ENCODE measurements at places on chromosomes 2 and 18.

DNA sequence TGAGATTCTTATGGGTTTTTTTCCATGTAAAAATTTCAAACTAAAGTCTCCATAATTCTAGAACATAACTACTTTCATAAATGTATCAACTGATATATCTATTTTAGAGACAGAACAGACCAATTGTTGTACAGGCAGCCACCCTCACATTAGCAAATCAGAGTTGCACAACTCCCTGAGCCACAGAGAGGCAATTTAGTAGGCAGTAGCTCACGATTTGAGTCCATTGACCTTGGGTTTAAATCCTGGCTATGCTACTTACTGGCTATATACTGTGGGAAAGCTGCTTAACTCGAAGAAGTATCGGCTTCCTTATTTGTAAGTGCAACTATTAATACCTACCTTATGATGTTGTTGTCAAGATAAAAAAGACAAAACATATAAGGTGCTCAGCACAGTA is 16.2 kb downstream of the MTIF2 start:
- no peak for DNase-seq

DNA sequence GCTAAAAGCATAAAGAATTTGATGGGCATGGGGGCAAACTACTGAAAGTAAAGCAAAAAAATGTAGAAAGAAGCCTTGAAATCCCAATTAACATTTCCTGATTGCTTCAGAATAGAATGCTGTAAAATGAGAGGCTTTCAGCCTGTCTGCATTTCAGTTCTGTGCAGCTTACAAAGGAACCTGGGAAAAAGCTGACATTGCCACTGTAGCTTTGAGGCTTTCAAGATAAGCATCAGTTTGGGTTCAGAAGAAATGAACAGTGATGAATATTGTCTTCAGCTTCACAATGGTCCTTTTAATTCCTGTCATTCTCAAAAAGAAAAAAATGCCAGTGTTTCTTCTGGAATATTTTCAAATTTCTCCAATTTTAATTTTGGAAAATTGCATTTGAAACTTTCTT is 242.7 kb downstream of the LRRTM1 start:
- DNase-seq = no peak

DNA sequence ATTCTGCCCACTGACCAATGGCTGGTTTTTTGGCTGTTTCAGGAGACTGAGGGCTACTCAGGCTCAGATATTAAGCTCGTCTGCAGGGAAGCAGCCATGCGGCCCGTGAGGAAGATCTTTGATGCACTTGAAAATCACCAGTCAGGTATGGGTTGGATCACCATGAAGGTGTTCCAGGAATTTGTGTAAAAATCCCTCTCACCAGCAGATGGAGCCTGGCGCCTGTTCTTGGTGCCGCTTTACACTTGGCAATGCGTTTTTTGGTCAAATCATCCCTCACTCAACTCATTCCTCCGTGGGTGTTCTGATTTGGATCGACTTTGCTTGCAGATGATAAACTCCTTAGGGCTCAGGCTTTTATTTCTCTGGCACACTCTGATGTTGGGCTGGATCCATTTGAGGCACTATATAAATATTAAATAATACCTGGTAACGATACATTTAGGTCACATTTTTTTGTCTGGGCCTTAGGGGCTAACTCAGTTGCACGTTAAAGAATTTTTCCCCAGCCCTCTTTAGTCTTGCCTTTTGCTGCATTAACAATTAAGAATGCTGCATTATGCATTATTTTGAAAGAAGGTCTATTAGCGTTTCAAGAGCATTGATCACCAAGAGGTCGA is 50.0 kb downstream of the HDHD2 start:
- peak; percentile 43 for DNase-seq

DNA sequence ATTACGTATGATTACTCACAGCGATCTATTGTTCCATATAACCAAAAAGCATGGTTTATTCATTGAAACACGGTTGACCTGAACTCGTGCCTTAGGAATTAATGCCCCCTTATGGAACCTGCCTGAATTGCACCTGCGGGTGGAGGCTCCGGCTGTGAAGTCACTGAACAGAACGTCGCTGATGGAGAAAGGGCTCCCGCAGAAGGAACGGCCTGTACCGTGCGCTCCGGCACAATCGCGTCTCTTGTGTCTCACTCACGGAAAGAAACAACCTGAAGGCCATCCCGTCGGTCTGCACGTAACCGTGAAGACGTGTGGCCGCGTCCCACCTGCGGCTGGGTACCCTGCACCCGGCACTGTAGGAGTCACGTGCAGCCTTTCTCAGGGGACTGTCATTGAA is 133.1 kb downstream of the NFATC1 start:
- DNase-seq = peak; percentile 89
